Left renal pelvis (tissue), 4 donors: ENCODE measurements at places on chromosomes 5 and 9. TPM values are rescaled to one million over a fixed set of nuclear protein-coding genes. Genes with fewer than 3 reads are reported as not detected.
A peak's percentile ranks its signal among the peaks of the same experiment; 100 is the strongest.

DNA sequence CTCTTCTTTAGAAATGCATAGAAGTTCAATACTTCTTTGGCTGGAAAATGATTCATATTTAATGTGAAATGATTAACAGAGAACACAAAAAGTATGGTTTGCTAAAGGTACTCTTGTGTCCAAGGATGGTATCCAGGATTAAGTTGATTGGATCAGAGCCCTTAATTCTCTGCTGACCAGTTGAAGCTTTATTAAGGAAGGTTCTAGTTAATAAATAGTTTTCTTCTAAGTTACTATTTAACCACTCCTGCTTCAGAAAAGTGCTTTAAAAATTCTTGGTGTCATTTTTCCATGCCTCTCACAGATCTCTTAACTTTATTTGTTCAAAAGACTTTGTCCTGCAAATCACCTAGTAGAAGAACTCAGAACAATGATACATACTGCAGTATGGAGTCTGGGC, 134.3 kb downstream of the MEF2C start:
- DNase-seq: no peak

Gene PCDH12
- polyA plus RNA-seq: 14.1 TPM

DNA sequence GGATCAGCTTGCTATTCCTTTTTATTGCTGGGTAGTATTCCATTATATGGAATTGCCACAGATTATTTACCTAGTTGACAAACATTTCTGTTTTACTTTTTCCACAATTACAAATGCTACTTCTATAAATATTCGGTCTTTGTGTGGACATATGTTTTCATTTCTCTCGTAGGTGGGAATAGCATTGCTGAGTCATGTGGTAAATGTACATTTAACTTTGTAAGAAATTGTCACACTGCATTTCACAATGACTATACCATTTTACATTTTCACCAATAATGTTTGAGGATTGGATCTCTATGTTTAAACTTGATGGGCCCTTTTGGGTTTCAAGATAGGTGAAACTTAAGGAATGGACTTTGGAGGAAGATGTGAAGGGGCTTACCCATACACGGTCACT, 19.7 kb downstream of the RAI14 start:
- DNase-seq: no peak

Gene CEP72
- polyA plus RNA-seq: 4.4 TPM

- DNase-seq: no peak
Observed at GRCh38 chr9:114157516-114158176, 2.3 kb downstream of the COL27A1 start.

DNA sequence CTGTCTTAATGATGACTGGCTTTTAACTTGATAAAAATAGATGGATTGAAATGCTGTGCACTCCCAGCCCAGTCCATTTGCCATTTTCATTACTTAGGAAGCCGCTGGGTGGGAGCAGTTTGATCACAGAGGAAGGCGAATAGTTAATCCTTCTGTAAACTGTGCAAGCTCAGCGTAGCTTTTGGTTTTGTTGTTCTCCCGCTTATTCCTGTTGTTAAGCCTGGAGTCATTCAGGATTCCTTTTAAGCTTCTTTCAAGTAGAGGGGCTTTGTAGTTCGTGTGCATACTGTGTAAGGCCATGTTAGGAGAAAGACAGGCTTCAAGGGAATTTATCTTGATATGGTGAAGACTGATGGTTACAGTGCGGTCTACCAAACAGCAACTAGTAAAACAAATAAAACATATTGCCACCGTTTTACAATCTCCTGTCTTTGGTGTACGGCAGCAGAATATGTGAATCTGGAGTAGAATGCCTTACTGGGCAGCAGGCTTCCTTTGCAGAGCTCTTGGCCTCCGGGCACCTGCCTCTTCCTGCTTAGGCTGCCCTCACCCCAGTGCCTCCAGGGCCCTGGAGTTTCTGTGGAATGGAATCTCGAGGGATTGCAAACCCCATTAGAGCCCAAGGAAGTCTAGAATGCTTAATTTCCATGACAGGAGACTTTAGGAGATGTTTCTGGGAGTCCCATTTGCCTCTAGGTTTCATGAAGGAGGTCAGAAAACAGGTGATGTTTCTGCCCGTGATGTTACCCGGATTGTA, 141.4 kb downstream of the TRIO start:
- no peak for DNase-seq

GRCh38 chr5:77896338-77896737, 120.2 kb upstream of the TBCA start:
- DNase-seq: no peak

Gene EPB41L4A
- polyA plus RNA-seq: 26.9 TPM

Gene ZCCHC9
- 37.7 TPM for polyA plus RNA-seq

Gene C9orf50
- 1.1 TPM for polyA plus RNA-seq

DNA sequence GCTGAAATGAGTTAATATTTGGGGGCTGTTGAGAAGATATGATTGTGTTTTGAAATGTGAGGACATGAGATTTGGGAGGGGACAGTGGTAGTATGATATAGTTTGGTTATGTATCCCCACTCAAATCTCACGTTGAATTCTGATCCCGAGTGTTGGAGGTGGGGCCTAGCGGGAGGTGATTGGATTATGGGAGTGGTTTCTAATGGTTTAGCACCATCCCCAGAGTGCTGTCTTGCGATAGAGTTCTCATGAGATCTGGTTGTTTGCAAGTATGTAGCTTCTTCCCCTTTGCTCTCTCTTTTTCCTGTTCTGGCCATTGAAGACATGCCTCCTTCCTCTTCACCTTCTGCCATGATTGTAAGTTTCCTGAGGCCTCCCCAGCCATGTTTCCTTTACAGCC, 386.0 kb downstream of the ARRDC3 start:
- no peak for DNase-seq

Gene SPATA31A3
- polyA plus RNA-seq: not detected

DNA sequence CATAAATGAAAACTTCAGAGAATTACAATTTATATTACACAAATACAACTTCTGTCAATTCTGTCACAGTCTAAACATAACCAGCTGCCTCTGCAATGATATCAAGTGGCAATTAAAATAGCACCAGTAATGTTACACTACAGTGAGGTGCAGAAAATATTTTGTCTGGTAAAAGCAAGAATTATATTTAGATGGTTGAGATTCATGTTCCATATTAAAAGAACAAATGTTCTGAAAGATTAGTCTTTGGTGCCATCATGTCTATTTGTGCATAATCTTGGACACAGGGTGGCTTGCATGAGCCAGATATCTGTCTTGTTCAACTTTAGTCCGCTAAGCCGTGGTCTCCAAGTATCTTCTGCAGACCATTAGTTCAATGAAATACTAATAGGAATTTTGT, 29.0 kb upstream of the PRR16 start:
- DNase-seq: no peak

DNA sequence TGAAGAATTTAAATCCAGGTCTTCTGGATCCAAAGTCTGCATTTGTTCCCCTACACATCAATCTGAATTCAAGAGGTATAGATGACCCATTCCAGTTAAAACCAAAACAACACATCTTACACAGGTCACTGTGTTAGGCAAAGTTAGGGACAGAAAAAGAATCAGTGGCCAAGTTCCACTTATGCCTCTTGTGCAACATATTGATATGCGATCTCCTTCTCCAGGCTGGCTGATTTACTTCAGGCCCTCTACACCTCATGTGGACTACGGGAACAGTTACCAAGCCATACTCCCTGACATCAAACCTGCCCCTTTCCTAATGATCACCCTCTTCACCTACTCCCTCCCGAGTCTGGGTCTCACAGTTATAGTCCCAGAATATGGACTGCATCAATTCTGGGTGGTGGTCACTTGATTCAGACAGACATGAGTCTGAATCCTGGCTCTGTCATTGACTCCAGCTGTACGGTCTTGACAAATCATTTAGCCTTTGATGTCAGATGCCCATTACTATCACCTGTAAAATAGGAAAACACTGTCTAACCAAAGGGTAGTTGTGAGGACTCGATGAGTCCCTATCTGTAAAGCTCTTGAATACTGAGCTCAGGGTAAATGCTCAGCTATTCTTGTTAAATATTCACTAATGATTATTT, 26.0 kb downstream of the GOLGA1 start:
- DNase-seq: no peak

DNA sequence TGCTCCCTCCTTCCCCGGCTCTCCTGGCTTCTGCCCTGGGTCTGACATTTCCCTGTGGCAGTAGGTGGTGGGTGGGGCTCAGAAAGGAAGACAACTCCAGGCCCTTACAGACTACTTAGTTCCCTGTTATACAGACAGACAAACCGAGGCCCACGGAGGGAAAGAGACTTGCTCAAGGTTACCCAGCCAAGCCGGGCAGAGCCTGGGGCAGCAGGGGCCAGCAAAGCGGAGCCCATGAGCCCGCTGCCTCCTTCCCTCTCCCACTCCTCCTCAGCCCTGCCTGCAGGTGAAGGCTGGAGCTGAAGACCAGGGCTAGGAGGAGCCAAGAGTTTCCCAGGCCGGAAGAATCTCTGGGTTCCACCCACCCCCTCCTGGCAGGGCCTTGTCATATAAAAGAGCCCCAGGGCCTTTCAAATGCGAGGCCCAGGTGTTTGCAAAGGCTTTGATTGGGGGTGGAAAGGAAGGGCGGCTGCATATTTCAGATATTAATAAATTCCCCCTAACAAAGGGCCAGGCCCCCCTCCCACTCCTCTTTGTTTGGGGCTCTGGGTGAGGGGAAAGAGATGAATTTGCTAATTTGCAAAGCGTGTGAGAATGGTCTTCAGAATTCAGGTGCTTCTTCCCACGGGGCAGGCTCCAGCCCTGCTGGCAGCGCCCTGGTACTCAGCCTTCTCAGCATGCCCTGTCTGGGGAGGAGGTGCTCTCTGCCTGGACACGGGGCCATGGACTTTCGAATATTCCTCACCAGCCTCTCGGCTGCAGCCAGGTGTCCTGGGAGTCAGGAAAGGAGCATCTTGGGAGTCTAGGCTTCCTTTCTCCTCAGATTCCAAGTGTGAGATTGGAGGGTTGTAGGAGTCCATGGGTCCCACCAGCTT, 21.5 kb downstream of the SLC6A7 start:
- no peak for DNase-seq

Gene TRPM6
- 0.79 TPM for polyA plus RNA-seq

GRCh38 chr5:75044406-75044805, 8.0 kb downstream of the GCNT4 start:
- no peak for DNase-seq

Gene MRPS27
- polyA plus RNA-seq: 73.3 TPM

Gene ALAD
- polyA plus RNA-seq: 50.7 TPM

- DNase-seq: no peak
Observed at GRCh38 chr9:101398930-101399642, 435 bp downstream of the ZNF189 start.

GRCh38 chr5:102306121-102306520, 10.0 kb upstream of the SLCO4C1 start:
- DNase-seq: no peak

DNA sequence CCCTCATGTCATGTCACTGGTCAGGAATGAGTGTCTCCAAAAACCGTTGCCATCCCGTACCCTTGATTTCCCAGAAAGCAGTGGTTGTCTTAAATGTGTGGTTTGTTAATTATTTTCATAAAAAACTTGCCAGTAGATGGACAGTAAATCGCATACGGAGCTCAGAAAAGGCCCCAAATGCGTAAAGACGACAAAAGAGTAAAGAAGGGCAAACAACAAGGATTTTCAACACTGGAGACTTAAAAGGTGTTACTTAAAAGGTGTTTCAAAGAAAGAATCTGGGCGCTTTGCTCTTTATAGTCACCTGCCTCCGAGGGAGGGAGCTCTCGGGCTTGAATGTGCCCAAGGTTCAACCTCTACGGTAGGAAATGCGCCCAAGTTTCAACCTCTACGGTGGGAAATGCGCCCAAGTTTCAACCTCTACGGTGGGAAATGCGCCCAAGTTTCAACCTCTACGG, 734 bp downstream of the KIF27 start:
- peak; percentile 61 for DNase-seq

Gene GPR151
- not detected for polyA plus RNA-seq

Gene TRIM36
- polyA plus RNA-seq: 3.4 TPM

DNA sequence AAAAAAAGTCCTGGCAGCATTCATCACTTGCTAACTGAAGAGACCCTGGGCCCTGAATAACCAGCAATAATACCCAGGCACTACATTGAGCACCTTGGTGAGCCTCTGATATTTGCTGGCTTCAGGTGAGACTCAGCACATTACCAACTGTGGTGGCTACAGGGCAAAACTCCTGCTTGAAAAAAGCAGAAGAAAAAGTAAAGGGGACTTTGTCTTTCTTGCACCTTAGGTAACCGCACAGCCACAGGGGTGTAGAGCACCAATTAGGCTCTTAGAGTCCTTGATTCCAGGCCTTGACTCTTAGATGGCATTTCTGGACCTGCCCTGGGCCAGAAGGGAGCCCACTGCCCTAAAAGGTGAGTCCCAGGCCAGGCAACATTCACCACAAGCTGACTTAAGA, 269.5 kb downstream of the AUH start:
- no peak for DNase-seq

Gene ADAMTS16
- 84.3 TPM for polyA plus RNA-seq

GRCh38 chr9:132849185-132849706, 28.8 kb downstream of the AK8 start:
- DNase-seq: no peak

DNA sequence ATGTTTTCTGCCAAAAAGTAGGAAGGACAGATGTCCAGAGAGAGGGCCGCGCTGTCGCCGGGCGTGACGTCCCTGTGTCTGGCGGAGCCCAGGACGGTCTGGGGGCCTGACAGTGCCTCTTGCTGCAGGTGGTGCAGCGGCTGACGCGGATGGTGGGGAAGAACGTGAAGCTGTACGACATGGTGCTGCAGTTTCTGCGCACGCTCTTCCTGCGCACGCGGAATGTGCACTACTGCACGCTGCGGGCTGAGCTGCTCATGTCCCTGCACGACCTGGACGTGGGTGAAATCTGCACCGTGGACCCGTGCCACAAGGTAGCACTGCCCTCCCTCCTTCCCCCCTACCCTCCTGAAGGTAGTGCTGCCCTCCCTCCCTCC, 7.8 kb downstream of the NELFB start:
- no peak for DNase-seq

Gene NFIL3
- polyA plus RNA-seq: 24.2 TPM

Gene INSL6
- polyA plus RNA-seq: 0.32 TPM

DNA sequence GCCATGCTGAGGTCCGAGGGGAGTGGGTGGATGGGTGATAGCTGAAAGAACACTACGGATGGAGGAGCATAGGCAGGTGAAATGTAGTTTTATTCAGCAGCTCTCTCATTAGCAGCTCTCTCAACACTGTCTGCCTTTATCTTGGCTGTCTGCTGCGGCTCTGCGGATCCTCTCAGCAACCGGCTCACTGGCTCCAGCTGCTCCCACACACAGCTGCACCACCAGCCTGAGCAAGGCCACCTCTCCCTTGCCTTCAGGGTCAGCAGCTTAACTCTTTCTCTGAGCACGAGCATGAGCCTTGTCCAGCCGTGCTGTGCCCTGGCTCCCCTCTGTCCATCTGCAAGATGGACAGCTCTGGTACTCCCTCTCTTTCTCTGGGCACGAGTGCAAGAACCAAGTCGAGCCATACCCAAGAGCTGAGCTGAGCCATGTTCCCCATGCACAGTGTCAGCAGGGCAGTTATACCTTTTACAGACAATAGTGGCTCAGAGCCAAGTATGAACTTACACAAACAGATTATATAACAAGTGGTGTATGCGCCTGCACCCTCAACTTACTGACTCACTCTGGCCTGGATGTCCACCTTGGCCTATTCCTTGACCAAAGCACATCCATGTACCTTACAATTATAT, 108.5 kb downstream of the MACIR start:
- no peak for DNase-seq

Gene IFNE
- 0.19 TPM for polyA plus RNA-seq
